Cerebellar nuclear complex (tissue), 1 donor: ENCODE measurements at places on chromosomes 13 and 19.

- no peak for DNase-seq
Observed at GRCh38 chr13:29569253-29570050, 26.0 kb downstream of the SLC7A1 start.

- DNase-seq, result no peak
Observed at GRCh38 chr19:38079926-38080380, 144.1 kb downstream of the DPF1 start.

- no peak for DNase-seq
Observed at GRCh38 chr19:53808710-53809125, 15.4 kb downstream of the NLRP12 start.

- no peak for DNase-seq
Observed at GRCh38 chr13:73961181-73961580, 173.0 kb downstream of the KLF12 start.

DNA sequence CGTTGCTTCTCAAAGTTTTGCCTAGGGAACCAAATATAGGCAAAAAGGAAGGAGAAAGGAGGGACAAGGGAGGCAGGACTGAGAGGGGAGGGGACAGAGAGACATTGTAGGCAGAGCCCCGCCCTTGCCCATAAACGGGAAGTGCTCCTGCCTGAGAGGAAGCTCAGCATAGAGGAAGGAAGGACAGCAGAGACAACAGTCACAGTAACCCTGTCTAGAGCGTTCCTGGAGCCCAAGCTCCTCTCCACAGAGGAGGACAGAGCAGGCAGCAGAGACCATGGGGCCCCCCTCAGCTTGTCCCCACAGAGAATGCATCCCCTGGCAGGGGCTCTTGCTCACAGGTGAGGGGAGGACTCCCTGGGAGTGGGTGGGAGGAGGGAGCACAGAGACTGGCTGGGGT is at the start of gene CEACAM21:
Gene CEACAM21 (plus strand): TSS at position 169 of the 400 bp plus-strand sequence. CDS start 109 bp downstream, at position 278.
- DNase-seq, result no peak

DNA sequence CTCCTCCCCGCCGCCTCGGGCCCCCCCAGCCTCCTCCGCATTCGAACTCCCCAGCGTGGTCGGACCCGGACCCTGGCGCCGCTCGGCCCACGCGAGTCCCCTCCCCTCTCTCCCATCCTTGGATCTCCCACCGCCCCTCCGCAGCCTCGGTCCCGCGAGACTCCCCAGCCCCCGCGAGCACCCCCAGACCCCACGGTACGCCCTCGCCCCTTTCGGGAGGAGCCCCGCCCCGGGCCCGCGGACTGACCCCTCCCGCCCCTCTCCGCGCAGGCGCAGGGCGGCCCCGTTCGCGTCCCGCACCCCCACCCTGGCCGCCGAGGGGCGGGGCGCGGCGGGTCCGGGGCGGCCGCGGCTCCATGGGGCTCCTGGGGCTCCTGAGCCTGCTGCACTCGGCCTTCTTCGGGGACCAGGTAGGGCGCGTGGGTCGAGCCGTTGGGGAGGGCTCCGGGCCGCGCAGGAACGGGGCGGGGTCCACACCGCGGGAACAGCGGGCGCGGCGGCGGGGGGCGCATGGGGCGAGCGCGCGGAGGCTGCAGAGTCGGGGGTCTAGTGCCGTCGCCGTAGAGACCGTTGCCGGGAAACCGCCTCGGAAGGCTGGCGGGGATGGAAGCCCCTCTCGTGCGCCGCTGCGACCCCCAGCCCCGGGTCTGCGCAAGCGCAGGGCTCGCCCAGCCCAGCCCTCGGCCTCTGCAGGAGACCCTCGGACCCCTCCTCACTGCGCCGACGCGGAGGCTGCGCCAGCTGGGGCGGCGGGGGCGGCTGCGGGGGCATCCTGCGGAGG is 3.8 kb upstream of the APC2 start:
- no peak for DNase-seq

GRCh38 chr13:98827449-98827848 is 75.0 kb upstream of the SLC15A1 start:
- no peak for DNase-seq

GRCh38 chr13:58893396-58893795 is 1261.9 kb downstream of the PCDH17 start:
- DNase-seq, result no peak

DNA sequence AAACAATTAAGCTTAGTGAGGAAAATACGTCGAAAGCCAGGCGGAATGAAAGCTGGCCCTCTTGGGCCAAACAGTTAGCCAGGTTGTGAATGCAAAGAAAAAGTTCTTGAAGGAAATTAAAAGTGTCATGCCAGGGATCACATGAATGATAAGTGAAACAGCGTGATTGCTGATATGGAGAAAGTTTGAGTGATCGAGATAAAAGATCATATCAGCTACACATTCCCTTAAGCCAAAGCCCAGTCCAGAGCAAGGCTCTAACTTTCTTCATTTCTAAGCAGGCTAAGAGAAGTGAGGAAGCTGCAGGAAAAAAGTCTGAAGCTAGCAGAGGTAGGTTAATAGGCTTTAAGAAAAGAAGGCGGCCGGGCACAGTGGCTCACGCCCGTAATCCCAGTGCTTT is 254.0 kb downstream of the EFNB2 start:
- no peak for DNase-seq

- no peak for DNase-seq
Observed at GRCh38 chr13:27915301-27916207, 4.2 kb upstream of the PDX1 start.

DNA sequence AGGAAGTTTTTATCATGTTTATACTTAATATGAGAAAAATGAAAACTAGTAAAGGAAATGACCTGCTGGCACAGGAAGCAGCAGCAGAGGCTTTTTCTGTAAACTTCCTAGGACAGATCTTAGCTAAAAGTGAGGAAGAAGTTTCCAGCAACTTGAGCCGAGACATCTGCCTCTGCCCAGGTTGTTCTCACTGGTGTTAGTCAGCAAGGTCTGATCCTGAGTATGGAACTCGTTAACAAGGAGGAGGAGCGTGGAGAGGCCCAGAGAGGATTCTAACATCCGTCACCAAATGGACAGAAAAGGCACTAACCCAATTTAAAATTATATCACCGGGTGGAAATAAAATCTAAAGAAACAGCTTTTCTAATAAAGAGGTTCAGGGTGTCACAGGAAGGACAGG is 43.6 kb downstream of the PHF11 start:
- no peak for DNase-seq

- no peak for DNase-seq
Observed at GRCh38 chr13:112867301-112867711, 101.7 kb upstream of the MCF2L start.

DNA sequence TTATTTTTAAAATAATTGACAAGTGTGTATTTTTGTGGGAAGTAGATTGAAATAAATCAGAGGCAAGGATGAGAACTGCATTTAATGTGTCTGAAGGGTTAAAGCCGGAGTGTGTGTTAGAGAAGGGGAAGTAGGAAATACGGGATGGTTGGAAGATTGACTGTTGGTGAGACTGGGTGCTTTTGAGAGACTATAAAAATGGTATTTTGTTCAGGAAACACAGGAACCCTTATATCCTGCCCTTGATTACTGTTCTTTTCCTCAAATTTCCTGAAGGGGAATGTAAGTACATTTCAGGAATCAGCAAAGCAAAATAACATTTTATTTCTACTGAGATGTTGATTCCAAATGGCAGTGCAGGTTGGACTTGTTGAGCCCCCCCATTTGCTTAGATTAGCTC is 15.1 kb downstream of the IFT88 start:
- no peak for DNase-seq

DNA sequence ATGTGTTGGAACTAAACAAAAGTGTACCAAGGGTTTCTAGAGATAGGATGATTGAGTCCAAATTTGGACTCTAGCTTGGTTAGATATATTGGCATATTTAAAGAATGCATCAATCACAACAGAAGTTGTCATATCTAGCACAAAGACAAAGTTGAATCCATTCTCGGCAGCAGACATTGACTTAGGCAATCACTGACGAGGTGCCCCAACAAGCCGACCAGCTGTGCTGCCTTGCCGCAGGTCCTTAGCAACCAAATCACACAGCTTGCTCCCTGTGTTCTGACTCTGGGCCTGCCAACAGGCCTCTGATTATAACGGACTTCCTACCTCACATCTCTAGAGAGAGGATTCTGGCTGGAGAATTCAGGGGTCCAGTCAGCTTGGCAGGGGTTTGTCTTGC is 208.7 kb downstream of the MTUS2 start:
- DNase-seq, result no peak

DNA sequence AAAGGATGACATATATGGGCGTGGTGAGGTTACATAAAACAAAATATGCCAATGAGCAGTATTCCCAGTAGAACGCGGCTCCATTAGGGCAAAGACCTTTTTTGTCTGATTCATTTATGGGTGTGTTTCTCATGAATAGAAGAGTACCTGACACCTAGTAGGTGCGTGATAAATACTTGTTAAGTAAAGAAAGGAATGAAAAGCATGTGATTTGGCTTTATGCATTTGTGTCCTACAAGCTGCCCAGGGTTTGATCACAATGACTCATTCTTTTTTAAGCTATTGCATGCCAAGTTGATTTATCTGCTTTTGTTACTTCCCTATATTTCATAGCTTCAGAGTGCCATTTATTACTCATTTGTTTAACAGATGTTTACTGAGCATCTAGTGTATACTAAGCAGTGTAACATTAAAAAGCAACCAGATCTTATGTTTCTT is 19.1 kb upstream of the KCTD4 start:
- no peak for DNase-seq

- DNase-seq, result no peak
Observed at GRCh38 chr19:48859711-48860572, 8.5 kb downstream of the PLEKHA4 start.

GRCh38 chr19:5115771-5116202 is 146.9 kb downstream of the KDM4B start:
- DNase-seq, result no peak

DNA sequence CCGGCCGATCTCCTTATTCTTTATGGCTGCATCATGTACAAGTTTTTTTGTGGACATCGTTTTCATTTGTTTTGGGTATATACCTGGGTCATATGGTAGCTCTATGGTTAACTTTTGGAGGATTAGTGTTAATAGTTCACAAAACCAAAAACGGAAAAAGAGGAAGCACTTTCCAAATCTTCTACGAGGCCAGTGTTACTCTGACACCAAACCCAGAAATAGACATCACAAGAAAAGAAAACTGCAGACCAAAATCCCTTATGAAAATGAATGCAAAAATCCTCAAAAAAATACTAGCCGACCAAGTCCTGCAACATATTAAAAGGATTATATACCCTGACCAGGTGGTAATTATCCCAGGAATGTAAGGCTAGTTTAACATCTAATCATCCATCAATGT is 29.8 kb downstream of the ADGRE2 start:
- DNase-seq, result no peak

GRCh38 chr13:62299988-62300387 is 884.3 kb upstream of the PCDH20 start:
- DNase-seq, result no peak

DNA sequence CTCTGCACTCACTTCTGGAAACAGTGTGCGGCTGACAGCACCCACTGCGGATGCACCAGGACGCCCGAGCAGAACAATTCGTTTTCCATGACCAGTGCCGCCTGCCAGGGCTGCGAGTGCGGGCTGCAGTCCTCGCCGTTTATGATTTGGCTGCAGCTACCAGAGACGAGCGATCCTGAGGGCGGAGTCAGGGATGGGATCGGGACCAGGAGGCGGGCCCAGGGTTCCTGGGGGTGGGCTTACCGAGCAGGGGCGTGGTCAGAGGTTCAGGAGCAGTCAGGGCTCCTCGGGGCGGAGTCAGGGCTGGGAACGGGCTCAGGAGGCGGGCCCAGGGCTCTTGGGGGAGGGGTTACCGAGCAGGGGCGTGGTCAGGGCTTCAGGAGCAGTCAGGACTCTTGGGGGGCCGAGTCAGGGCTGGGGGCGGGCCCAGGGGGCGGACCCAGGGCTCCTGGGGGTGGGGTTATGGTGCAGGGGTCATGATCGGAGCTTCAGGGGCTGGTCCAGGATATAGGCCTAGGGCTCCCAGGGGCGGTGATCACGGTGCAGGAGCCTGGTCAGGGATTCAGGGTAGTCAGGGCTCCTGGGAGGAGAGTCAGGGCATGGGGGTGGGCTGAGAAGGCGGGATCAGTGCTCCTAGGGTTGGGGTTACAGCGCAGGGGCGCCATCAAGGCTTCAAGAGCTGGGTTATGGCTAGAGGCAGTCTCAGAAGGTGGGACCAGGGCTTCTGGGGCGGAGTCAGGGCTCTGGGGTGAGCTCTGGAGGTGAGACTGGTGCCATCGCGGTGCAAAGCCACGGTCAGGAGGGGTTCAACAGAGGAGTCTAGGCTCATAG is 1.7 kb downstream of the KLK4 start:
- DNase-seq, result no peak

DNA sequence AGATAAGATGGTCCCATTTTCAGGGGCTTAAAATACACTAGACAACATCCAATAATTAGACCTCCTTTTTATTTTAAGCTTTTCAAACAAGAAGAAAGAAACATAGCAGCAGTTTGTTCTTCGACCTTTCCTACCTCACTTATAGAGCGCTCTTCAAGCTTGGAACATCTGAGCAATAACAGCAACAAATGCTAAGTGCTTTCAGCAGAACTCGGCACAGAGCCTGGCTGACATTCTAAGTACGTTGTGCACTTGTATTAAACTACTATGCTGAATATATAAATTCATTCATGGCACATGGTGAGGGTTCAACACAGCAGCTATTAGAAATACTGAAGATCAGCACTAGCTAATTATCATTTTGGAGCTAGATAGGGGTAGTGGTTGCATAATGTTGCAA is 256.1 kb upstream of the MAB21L1 start:
- DNase-seq, result no peak
